ENCODE measurements at places on chromosomes 16 and 17.

- no peak for DNase-seq
These were observed 26.4 kb upstream of the CD300E start for GRCh38 chr17:74649909-74650308.

- no peak for DNase-seq
These were observed 511.9 kb downstream of the HAPSTR1 start for GRCh38 chr16:9603316-9603715.

GRCh38 chr17:35235917-35236316 is 7.0 kb upstream of the SLFN5 start:
- DNase-seq, result no peak

DNA sequence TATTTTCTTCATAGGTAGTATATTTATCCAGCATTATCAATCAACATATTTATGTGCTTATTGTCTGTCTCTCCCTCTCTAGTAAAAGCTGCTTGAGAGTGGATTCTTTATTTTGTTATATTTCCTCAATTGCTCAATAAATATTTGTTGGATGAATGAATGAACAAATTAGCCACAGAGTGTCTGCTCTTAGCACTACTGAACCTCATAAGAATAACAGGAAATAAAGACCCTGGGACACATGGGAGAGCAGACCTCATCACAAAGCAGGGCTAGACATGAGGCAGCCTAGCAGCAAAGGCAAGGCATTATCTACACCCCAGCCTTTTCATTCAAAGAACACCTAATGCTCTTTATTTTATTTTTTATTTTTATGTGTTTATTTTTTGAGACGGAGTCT is 34.9 kb upstream of the TANC2 start:
- no peak for DNase-seq

GRCh38 chr16:9098377-9099090 is 7.1 kb downstream of the HAPSTR1 start:
- DNase-seq, result no peak

GRCh38 chr16:4323845-4324488 is 8.1 kb downstream of the GLIS2 start:
- DNase-seq, result no peak

GRCh38 chr17:55053855-55054254 is 85.3 kb downstream of the STXBP4 start:
- DNase-seq, result no peak

DNA sequence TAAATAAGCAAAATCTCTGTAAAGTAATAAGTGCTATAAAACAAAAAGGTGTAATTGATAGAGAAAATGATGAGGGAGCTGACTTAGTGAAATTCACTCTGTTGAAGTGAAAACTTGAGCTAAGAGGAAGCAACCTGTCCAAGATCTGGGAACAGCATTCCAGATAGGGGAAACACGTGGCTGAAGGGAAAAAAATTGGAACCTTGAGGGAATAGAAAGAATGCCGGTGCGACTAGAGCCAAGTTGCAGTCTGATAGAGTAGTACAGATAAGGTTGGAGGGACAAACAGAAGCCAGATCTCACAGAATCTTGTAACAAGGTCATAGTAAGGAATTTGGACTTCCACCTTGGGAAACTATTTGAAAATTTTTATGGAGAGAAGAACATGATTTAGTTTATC is 623 bp upstream of the DDX52 start:
- DNase-seq, result no peak

- no peak for DNase-seq
These were observed 26.9 kb upstream of the CLEC18A start for GRCh38 chr16:69924041-69924775.

DNA sequence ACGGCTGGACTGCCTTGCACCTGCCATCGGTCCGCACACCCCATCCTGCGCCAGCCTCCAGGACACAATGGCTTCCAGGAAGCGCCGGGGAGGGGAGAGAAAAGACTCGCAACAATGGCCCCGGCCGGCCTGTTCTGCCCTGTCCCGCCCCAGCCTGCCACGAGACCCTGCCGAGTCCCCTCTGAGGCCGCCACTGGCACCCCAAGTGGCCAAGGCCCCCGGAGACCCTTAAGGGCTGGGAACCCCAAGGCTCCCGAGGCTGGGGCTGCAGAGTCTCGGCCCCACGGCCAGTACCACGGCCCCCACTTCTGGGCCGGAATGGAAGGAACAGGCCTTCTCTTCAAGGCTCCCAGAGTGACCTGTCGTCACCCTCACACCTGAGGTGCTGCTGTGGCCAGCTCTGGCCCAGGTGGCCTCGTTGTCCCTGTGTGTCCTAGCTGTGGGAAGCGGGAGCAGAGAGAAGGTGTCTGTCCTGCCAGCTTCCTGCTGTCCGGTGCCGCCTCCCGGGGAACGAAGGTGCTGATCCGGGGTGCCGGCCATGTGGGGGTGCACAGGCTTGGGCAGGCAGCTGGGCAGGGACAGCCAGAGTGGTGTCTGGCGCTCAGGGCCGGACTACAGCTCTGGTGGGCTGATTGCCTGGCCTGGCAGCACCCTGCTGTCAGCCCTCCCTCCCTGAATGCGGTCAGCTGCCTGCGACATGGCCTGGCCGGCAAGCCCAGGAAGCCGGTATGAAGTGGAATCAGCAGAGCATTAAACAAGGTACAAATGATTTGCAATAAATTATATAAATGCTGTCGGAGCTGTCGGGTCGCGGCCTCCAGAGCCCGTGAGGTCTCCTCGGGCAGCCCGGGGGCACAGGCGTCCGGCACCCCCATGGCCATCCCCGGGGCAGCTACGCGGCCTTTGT is 8.2 kb upstream of the CACNA1H start:
- DNase-seq, result no peak

DNA sequence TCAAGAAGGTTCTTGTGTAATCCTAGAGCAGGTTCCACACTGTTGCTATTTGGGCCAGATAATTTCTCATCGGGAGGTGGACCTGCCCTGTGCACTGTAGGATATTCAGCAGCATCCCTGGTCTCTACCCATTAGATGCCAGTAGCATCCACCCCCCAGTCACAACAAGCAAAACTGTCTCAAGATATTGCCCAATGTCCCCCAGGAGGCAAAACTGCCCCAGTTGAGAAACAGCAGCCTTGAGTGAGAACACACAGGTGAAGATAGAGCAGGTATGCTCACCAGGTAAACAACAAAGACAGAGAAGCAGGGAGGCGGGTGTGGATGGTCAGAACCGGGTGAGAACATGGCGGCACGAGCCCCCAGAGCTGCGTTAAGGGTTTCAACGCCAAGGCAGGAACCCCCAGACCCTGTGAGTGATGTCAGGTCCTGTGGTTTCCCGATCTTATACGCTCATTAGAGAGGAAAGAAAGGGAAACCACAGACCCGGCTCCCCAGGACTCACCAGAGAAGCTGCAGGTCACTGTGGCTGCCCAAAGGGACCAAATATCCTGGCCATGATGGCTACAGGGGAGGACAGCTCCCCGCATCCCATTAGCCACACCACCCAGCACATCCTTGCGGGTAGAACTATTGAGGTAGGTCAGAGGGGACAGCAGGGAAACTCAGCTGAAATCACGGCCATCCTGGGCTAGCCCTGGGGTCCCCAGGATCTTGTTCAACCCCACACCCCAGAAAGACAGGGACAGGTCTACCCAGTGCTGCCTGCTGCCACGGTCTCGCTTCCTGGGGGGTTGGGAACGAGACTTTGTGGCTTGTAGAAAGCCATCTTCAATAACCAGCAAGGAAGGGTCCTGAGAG is 21.2 kb downstream of the CDC42EP4 start:
- no peak for DNase-seq

GRCh38 chr17:27433521-27433920 is 22.7 kb upstream of the KSR1 start:
- DNase-seq, result no peak

DNA sequence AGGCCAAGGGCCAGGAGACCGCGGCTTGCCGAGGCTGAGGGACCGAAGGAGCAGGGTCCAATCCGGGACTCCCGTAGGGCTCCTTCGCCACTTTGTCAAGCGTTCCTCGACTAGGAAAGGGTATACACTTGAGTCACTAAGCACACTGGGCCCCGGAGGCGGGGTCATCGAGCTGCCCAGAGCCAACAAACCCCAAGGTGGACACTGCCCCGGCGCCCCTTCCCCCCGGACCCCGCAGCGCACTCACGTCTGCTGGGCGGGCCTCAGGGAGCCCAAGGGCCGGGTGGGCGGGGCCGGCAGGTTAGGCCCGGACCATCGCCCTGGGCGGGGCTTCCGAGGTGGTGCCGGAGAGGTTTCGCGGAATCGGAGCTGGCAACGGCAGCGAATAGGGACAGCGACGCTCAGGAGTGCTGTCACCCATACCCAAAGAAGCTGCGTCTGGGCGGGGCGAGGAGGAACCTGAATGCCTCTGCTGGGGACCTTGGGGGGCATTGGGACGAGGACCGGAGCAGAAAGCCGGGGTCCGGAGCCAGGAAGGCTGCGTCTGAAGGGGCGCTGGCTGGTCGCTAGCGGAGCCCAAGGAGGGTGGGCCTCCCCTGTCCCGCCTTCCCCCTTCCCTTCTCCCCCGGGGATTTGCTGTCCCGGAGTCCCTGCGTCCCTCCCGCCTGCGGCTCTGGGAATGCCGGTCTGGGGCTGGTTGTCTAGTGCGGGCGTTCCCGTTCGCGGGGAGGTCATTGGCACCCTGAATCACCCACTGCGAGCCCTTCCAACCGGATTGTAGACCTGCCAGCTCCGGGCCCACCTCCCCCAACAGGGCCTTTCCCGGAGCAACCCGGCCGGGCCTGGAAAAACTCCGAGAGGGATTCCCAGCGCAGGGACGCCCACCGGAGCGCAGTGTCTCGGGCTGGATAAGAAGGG is 118.2 kb upstream of the SMURF2 start:
- DNase-seq, result peak; percentile 76

GRCh38 chr17:74325743-74326379 is at the start of gene KIF19:
TSS of gene KIF19 (plus strand) at chr17:74326226. CDS start at chr17:74326350, 124 bp downstream.
- DNase-seq, result peak; percentile 40

DNA sequence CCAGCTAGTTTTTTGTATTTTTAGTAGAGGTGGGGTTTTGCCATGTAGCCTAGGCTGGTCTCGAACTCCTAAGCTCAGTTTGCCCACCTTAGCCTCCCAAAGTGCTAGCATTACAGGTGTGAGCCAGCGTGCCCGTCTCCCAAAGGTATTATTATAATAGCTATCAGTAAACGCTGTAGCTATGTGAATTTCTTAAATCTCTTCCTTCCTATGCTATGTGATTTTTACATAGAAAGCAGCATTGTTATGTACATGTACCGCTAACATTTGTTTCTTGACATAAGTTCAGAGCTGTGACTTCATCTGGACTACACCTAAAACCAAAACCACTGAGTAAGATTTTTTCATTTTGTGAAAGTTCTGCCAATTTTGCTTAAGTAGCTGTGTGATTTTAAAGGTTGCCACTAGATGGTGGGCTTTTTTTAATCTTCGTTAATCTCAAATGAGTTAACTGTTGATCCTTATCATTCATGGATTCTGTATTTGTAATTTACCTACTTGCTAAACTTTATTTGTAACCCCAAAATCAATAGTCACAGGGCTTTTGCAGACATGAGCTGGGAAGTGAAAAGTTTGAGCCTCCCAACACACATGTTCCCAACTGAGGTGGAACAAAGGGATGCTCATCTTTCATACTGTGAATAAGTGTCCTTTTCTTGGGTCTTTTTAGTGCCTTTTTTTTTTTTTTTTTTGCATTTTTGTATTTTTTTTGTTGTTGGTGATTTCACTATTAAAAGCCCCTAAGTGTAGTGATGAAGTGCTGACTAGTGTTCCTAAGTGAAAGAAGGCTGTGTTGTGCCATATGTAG is 21.9 kb downstream of the PRKAR1A start:
- no peak for DNase-seq

- no peak for DNase-seq
These were observed 6.6 kb downstream of the C1QTNF8 start for GRCh38 chr16:1089439-1089821.

DNA sequence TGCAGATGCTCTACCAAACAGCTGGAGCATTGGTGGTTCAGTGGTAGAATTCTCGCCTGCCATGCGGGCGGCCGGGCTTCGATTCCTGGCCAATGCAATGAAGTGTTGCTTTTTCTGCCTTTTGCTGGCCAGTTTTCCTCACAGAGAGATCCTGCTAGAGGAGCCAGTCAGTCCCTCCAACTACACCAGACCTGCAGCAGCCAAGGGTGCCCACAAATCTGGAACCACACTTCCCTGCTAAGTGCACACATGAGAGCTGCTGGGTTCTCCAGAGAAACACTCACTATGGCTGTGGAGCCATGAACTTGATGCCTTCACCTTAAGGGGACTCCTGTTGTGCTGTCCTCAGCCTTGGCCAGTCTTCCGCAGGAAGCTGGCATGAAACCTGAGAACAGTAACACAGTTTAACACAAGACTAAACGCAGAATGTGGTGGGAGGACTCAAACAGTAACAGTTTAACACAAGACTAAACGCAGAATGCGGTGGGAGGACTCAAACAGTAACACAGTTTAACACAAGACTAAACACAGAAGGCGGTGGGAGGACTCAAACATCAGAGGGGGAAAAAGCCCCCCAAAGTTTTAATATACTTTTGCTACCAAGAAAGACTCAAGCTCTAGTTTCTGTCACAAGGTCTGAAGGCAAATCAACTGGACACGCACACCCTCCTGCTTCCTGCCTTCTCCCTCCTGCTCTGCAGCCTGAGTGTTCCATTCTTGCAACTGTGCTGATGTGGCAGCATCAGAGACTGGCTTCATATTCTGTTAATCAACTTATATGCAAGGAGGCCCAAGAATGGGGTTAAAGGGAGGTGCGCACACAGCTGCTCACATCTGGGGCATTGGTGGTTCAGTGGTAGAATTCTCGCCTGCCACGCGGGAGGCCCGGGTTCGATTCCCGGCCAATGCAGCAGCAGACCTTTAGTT is 12.0 kb downstream of the VAC14 start:
- no peak for DNase-seq

DNA sequence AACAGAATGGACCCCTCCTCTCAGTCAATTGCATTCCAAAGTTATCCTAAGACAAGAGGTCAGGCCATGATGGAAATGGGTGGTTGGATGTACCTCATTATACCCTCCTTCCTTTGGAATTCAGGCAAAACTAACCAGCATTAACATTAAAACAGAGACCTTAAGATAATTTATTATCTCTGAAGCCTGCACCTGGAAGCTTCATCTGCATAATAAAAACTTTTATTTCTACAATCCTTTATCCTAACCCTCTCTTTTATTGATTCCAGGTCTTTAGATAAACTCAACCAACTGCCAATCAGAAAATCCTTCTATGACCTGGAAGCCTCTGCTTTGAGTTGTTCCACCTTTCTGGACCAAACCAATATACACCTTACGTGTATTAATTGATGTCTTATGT is 49.0 kb downstream of the ACSM1 start:
- no peak for DNase-seq

DNA sequence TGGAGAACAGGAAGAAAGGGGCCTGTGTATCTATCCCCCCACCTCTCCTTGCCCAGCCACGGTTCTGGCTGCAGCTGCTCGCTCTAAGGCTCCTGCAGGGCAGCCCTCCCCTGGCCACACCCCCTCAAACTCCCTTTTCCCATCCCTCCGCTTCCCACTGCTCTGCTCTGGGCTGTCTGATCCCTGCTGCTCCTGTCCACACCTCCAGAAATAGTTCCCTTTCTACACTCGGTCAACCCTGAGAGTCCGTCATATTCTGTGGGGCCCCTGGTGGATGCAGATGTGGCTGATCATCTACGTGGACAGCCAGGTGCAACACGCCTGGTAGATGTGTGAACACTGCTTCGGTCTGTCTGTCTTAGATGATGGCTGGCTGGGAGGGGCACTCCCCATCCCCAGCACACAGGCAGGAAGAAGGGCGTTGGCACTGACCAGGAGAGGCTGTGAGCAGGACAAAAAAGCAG is 19.3 kb upstream of the KRT19 start:
- no peak for DNase-seq

All from NCI-H2029 (cell line).